PC-9 (cell line): ENCODE measurements at places on chromosomes 4 and X. TPM values are rescaled to one million over a fixed set of nuclear protein-coding genes. Genes with fewer than 3 reads are reported as not detected.

DNA sequence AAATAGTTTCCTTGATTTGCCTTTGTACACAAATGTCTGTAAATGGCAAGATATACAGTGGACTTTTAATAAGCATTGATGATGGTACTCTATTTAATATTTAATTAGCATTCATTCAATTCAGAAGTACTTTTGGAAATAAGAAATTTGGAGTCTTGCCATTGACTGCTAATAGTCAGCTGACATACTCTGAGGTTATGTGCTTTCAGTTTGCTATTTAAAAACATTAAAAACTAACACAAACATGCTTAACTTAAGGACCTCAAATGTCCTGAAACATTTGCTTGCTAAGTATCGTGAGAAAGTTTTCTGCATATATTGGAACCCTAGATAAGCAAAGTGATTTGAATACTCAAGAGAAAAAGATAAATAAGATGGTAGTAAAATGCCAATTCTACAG lies 64.6 kb downstream of the REELD1 start:
- DNase-seq = no peak

DNA sequence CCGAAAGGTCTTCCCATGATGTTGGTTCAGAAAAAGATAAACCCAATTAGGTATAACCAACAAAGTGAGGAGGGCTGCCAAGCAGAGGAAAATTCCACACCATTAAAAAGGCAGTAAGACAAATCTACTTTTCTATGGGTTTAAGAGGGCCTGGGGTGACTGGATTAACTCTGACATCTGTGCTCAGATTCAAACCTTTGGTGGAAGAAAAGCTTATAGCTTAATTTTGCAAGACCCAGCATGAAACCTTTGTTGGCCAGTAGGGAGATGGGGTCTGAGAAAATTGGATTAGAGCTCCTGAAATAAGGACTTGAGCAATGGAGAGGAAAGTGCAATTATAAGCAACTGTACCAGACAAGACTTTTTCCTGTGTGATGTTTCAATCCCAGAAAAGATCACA lies 104.2 kb downstream of the KDR start:
- no peak for DNase-seq

GRCh38 chr4:52038103-52038912 lies at the start of gene SGCB:
TSS of gene SGCB (minus strand) at chr4:52038299. CDS start at chr4:52038259, 40 bp downstream.
- no peak for DNase-seq

- DNase-seq = no peak
These were observed 82.6 kb downstream of the HADH start for GRCh38 chr4:108072300-108072699.

- DNase-seq = no peak
These were observed 1088.5 kb upstream of the INTU start for GRCh38 chr4:126544276-126544675.

DNA sequence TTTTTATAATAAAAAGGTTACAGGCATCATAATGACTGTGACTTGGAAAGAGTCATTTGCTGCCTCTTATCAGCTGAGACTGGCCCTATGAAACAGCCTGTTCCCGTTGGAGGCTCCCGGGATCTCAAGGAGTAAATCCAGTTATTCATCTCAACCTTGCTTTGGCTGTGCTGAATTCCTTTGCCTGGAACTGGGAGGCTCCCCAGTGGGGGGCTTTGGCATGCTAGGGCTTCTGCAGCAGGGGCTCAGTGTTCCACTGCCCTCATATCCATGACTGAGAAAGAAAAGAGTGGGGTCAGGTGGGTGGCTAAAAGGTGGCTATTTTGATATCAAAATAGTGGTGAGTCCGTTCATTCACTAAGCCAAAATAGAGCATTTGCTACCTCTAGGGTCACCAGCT lies 71.2 kb downstream of the TRPC5 start:
- no peak for DNase-seq

GRCh38 chr4:8730681-8731080 lies 138.1 kb downstream of the CPZ start:
- DNase-seq = no peak

DNA sequence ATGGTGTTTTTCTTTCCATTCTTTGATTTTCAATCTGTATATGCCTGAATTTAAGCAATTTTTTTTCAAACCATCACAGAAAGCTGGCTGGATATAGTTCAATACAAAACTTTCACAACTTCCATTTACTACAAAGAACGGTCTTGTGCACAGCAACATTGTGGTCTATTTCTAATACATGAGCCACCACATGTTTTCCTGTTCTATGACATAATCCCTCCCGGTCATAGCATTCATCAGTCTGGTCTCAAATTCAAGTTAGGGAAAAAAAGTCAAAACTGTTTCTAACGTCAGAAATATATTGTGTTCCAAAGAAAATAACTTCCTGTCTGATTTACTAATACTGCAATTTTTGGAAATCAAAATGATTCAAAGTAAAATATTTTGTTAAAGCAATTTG lies 7.5 kb upstream of the CXCL6 start:
- no peak for DNase-seq

GRCh38 chr4:6309777-6310176 lies 40.1 kb downstream of the WFS1 start:
- DNase-seq = no peak

DNA sequence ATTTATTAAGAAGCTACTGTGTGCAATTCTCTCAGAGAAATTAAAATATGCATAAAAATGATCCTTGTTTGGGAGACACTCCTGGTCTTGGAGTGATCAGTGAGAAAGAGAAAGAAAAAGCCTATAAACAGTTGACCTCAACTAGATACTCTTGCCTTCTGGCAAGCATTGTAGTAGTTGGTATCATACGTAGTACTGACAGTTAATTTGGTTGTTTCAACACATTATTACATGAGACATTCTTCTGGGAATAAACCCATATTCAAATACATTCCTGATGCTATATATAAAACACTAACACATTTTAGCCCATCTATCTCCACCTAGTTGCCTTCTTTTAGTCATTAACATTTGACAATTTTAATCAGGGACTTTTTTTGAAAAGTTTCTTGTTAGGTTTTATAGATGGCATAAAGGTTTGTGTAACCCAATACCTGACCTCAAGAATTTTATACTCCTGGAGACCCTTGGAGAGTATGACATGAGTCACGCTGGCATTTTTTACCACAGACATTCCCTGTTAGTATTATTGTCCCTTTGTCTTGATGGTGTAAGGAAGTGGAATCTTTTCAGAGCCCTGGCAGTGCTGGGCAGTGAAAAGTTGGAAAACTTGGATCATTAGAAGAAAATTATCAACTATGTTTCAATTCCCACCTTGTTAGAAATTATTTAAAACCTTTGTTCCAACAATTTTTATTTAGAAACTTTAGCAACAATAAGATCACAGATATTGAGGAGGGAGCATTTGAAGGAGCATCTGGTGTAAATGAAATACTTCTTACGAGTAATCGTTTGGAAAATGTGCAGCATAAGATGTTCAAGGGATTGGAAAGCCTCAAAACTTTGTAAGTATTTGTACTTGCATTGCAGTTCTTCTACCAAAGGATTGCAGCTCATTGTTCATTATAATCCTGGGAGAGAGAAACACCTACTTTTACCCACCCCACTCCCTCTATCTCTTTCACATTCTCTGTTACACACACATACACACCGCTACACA lies 167.1 kb upstream of the PACRGL start:
- DNase-seq = peak; percentile 3

DNA sequence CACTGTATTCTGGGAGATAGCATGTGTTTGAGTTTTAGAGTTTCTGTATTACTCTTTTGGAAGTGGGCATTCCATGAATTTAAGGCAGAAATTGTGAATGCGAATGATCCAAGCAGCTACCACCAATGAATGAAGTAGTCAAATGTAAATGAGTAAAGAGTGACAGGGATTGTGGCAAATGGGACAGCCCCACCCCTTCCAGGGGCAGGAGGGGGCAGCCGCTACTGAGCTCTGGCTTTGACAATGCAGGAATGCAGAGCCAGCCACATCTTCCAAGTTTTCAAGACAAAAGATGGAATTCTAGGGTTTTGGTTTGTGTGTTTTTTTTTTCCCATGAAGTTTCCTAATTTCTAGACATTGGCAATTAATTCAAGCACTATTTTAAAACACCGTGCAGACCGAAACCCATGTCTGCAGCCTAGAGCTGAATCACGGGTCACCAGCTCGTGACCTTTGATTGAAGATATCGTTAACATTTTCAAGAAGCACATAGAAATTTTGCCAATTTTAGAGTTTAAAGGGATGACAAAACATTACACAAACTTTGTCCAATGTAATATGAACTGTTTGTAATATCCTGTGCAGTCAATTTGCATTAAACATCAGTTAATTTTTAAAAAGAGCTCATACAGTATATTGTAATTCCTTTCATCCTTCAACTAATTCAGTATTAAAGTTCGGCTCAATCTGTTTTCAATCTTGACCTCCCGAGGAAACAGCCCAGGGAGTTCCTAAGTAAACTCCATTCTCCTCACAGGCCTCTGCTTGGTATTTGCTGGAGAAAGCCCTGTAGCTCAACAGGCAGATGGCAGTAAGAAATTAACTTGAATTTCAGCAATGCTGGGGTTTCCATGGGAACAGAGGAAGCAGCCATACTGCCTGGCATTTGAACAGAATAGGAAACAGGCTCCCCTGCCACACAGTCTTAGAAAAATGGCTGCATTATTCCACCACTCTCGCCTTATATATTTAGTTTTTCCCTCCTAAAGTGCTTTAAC lies 83.4 kb downstream of the UCHL1 start:
- no peak for DNase-seq

DNA sequence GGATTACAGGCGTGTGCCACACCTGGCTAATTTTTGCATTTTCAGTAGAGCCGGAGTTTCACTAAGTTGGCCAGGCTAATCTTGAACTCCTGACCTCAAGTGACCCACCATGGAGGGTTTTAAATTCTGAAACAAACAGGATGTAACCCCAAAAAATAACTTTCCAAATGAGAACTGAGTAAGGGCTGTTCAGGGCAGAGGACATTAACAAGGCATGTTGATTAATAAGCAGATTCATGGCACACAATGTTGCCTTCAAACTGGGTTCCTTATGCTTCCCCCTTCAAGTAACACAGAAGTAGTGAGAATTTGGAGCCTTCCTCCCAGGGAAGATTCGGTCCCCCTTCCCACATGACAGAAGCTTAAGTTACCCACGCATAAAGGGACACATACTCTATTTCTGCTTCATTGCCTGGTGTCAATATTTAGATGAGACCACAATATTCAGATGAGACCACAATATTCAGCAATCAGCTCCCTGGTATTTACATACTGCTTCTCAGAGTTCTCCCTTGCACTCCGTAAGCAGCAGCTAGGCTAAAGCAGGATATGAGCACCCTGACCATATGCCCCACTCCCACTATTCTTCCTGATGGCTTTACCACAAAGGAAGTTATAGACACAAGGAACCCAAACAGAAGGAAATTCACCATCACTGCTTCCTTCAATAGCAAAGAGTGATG lies 21.4 kb downstream of the GRSF1 start:
- DNase-seq = no peak

Gene DCAF16
- total RNA-seq = 53.2 and 54.2 TPM in 2 replicates

Gene PRRG1
- 23.5 and 34.4 TPM in 2 replicates for total RNA-seq

Gene VCX2
- not detected in 2 replicates for total RNA-seq

Gene ACOX3
- 21.0 and 26.1 TPM in 2 replicates for total RNA-seq
